NCI-H82 (cell line): ENCODE measurements at places on chromosomes 4 and X.

- no peak for DNase-seq
Measured at GRCh38 chrX:1763294-1763693, 148.4 kb downstream of the ASMT start.

DNA sequence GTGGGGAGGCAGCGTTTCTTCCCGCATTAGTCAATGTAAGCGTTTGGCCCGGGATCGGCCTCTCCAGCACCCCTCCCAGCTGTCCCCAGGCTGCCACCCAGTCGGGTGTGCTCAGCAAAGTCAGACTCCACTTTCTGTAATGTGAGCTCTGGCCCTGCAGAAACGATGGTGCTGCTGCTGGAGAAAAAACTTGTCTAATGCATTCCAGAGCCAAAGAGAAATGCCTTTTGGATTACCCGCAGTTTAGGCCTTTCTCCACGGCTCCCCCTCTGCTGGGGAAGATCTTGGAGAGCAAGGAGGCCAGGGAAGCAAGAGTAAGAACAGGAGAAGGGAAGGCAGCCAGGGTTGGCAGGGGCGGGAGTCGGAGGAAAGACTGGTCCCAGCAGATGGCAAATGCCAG, 55.2 kb downstream of the ELF4 start:
- no peak for DNase-seq

DNA sequence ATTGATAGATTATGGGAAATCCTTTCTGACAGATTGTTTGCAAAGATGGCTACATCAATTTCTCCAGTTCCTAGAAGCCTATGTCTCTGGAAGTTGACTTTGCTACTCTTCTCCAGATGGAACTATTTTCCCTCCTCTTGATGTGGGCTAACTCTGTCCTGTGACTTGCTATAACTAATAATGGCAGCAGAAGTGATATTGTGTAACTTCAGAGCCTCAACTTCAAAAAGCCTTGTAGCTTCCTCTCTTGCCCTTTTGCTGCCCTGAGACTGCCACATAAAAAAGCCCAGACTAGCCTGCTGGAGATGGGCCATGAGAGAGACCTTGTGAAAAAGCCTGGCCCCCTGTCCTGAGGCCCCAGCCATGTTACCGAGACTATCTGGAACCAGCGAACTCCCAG, 210.7 kb upstream of the SLC7A11 start:
- no peak for DNase-seq

- no peak for DNase-seq
Measured at GRCh38 chrX:108186811-108187210, 95.2 kb downstream of the ATG4A start.

DNA sequence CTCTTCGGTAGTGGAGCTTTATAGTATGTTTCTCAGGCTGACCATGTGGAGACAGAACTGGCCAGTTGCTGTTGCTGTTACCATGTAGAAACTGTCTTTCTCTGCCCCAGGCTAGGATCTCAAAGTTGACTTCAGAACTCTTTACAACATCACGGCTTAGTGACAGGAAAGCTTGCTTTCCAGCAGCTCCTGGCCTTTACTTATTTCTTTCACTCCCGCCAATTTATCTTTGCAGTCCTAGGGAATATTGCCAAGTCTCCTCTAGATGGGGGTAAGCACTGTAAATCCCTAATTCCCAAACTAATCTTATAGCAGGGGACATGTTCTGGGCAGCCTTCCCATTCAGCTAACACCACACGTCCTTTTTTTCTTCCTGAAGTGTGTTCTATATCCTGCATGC, 631.6 kb downstream of the SPRY1 start:
- peak; percentile 33 for DNase-seq

DNA sequence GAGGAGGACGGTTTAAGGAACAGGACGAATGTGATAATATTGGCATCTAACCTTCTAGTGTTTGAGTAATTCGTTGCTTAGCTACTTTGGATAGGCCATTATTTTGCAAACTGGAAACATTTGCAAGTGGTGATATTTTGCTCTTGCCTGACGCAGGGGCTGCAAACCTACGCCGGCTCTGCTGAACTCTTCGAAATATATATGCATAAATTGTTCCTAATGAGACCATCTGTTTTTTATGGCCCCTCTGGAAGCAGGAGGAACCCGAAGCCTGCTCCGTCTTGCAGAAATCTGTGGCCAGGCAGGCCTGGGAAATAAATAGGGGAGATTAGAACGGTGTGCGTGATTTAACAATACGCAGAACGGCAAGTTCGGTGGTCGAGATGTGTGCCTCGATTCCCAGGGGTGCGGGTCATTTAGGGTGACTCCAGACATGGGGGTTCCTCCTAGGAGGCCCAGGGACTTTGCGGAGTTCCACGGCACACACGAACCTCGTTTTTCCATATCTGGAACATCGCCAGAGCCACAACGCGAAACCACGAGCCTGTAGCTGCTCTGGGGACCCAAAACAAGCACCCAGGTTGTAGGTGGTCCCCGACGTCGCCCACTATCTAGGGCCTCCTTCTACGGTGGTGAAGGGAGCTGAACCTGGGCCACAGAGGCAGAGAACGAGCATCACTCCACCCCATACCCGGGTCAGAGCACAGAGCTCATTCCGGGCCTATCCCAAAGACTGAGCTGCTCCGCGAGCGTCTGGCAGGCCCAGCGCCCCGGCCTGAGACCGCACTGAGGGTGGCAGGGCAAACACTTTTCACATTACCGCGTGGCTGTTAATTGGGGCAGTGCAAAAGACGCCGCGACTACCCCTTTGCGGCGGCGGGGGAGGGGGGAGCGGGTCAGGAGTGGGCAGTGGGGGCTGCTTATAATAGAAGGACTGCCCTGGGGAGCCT, 89.7 kb downstream of the BCOR start:
- no peak for DNase-seq

- peak; percentile 90 for DNase-seq
Measured at GRCh38 chrX:69556060-69557011, 52.2 kb downstream of the NALF2 start.

DNA sequence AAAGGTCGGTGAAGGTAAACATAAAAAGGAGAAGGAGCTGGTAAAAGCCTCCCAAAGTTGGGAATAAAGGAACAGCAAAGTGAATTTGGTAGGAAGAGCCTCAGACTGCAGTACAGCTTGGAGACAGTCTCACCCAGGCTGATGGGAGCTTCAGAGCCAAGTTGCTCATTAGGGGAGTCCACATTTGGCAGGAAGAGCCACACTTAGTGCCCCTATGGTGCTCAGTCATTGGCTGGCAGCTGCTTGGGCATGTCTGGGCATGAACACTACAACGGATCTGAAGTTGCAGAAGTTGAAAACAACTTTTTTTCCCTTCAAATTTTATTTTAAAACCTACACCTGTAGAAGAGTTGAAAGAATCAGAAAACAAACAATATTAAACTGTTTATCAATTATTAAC, 2497.3 kb downstream of the ARAP2 start:
- no peak for DNase-seq
